ENCODE measurements at places on chromosomes 4 and X.

- DNase-seq, result no peak
These were observed 91.2 kb upstream of the KLF3 start for GRCh38 chr4:38572793-38573192.

GRCh38 chr4:3291969-3292570 is 751 bp upstream of the RGS12 start:
- peak; percentile 27 for DNase-seq

DNA sequence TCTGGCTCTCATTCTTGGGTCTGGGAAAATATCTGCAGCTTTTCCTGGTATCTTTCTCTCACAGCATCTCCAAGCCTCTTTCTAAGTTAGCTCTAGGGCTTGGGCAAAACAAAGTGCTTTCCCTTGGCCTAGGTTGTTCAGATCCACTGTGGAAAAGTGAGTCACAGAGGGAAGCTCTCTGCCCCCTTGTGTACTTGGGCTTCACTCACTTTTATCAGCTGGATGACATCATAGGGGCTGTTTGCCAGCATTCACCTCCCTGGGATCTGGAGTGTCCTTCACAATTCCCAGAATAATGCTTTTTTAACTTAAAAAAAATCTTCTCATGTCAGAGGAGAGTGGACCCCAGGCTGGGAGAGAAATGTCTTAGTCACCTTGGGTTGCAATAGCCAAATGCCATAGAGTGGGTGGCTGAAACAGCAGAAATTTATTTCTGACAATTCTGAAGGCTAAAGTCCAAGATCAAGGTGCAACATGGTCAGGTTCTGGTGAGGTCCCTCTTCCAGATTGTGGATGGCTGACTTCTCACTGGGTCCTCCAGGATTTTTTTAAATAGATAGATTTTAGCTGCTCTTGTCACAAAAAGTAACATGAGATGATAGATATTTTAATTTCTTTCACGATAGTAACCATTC is 247.8 kb downstream of the SH2D1A start:
- DNase-seq, result no peak

DNA sequence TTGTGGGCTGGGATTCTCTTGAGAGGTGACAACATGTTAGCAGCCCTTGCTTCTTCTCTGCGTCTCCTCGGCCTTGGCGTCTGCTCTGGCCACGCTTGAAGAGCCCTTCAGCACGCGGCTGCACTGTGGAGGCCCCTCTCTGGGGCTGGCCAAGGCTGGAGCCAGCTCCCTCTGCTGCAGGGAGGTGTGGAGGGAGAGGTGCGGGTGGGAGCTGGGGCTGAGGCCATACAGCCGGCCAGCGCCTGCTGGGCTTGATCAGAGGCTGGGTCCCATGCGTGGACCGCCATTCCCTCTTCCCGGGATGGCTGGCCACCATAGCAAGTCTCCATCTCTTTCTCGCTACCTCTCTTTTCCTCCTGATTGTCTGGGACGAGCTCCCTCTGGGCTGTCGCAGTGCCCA is 539.0 kb downstream of the PCDH7 start:
- DNase-seq, result no peak

DNA sequence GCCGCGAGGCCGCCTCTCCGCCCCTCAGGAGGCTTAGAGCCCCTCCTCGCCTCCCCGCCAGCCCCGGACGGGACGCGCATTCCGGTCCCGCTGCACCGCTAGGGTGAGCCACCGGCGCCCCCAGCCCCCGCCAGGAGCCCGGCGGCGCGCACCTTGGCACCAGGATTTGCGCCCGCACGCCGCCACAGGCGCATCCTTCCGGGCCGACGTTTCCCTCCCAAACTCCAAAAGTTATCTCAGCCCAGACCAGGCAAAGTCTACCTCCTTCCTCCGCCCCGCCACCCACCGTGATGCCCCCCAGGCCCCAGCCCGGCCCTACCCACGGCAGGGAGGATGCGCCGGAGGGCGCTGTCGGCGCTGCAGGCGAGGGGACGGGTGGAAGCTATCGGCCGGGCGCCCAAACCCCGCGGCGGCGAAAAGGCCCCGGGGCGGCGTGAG is 538 bp downstream of the SCML2 start:
- no peak for DNase-seq

DNA sequence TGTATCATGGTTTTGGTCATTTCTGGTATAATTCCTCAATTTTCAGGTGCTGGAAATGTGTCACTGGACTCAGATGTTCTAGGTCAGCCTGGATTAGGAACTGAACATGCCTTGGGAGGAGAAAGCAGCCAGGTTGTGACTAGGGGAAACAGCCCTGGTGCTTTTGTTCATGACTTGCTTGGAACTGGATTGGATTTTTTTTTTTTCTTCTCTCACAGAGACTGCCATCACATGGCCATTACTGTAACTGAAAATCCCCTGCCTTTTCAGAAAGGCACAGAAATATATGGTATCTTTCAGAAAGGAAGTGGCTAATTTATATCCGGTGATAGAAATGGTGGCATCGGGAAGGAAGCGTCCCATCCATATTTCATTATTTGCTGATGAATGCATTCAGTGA is 34.6 kb downstream of the SEPTIN11 start:
- no peak for DNase-seq

- no peak for DNase-seq
These were observed 59.5 kb upstream of the KDR start for GRCh38 chr4:55184600-55185523.

GRCh38 chr4:139660568-139661043 is 5.0 kb upstream of the MGST2 start:
- DNase-seq, result no peak

GRCh38 chrX:40263014-40263560 is 165.3 kb upstream of the BCOR start:
- DNase-seq, result no peak

- no peak for DNase-seq
These were observed 12.9 kb downstream of the CSF2RA start for GRCh38 chrX:1281521-1281920.

GRCh38 chr4:5127556-5127955 is 76.3 kb downstream of the STK32B start:
- no peak for DNase-seq

- no peak for DNase-seq
These were observed 2.3 kb downstream of the ZNF827 start for GRCh38 chr4:145936142-145936996.

DNA sequence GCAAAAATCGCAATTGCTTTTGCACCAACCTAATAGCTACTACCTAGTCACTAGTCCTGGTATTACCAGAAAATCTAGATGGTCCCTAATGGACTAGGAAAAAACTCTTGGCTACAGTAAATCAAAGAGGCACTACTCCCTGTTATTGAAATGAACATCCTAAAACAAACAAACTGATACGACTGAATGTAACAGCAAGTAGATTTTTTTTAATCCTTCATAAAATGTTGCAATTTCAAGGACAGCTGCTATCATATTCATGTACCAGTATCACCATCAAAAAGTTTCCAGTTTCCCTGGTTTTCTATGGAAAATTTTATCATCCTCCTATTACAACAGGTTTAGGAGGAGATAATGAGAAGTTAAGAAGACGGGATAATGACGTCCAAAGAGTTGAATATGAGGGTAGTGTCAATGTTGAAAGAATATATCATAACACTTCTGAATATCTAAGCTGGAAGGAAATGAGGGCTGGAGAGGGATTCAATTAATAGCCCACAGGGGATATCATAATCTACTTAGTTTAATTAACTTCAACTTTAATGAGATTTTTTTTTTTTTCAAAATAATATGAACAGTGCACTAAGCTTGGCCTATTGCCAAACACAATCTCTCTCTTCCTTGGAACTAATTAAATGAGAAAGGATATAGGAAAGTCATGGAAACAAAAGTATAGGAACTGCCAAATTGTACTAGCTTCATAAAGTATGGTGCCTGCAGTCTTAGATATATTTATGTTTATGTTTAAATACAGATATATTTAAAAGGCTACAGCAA is 94.8 kb upstream of the SMIM10 start:
- DNase-seq, result no peak

DNA sequence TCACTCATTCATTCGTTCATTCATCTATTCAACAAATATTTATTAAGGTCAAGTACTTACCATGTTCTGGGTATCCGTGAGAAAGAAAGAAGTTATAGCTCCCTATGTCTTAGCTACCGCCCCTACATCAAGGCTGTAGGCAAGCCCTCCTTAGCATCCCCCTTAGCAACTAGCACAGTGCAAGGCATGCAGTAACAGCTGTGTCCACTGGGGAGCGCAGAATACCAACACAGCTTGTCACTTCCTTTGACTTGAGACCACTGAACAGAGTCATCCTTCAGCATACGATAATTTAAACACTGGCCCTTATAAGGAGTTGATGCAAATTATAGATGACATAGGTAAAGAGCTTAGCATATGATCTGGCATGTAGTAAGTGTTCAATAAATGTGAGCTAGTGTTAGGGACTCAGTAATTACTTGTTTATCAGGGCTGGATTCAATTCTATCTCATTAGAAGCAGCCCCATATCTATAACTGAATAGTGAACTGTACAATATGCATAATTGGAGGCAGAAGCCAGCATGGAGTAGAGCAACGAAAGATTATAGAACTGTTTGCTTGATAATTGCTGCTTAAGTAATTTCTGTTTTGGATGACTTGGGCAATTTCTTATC is 8.7 kb downstream of the KIAA1210 start:
- DNase-seq, result peak; percentile 26

DNA sequence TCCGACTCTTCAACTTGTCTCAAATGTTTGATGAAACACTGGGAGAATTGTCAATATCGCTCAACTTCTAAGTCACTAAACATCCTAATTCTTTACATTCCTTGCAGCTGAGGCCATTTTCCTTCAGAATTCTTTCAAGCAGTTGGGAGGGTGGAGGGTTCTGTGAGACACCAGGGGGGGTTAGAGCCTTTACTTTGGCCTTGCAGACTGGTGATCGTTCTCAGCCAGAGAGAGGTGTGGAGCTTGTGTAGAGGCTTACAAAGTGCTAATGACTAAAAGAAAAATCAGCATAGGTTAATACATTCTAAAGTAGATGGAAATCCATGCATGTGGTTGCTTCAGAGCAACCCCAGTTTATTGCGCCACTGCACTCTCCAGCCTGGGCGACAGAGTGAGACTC is 21.3 kb upstream of the SOX3 start:
- DNase-seq, result no peak

- no peak for DNase-seq
These were observed 119.3 kb downstream of the C4orf51 start for GRCh38 chr4:145799223-145799622.

DNA sequence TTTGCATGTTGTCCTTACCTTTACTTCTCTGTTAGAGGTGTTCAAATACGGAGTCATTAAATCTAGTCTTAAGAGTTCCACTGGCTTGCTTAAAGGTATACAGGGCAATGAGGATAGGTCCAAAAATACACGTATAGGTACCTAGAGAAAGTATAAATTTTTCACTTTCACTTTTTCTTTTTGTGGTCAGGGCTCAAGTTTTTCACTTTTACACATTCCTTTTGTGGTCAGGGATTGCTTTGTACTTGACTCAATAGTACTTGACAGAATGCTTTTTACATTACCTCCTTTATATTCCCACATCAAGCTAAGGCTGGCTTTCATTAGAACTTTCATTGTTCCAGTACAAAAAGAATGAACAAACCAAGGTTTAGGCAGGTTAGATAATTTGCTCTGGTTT is 21.7 kb downstream of the TMEM184C start:
- no peak for DNase-seq

DNA sequence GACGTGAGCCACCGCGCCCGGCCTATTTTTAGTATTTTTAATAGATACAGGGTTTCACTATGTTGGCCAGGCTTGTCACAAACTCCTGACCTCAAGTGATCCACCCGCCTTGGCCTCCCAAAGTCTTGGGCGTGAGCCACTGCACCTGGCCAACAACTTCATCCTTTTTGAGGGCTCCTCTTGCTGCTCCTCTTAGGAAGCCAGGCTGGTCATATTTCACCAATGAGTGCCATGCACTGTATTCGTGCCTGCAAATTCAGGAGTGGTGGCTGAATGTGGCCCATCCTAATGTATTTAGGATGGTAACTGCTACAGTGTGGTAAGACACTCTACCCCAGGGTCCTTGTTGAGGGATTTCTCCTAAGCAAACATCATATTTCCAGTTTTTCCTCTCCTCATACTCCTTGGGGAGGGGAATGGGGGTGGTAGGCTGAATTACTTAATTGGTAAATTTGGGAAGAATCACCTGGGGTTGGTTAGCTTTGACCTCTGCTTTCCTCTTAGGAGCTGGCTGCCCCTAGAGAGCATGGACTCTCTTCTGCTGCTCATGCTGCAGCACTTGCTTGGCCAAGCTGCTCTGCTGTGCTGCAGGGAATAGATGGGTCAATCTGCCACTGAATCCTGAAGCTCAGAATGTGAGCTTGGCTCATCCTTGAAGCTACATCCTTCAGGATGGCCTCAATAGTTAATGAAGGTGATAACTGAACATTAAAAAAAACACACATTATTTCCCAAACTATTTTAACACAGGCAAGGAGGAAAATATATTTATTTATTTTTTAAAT is 167.4 kb downstream of the HS3ST1 start:
- DNase-seq, result no peak

DNA sequence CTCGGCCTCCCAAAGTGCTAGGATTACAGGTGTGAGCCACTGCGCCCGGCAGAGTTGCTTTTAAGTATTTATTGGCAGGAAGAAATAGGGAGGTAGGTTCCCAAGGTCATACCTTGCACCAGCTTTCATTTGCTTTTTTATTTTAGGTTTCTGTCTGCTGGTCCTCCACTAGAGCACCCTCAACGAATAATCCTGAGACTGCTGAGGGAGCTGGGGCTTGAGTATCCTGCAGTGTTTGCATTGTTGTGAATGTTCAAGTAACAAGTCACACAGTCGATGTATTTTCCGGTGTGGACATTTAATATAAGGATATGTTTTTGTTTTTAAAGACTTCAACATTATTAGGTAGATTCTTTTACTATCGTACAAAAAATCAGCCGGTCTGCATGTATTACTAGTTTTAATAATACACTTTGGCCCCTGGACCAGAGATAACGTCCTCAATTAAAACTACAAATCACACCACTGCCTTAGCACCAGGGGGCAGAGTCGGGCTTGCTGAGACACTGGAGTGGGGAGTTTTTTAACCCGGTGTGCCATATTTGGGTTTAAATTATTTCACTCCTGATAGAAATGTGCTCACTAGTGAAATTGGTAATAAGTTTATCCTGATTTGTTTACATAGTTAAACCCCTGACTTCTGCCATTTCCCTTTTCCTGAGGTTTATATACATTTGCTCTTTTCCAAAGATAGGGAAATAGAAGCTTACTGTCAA is 11.6 kb downstream of the SMIM20 start:
- no peak for DNase-seq

- no peak for DNase-seq
These were observed 34.5 kb downstream of the NIPAL1 start for GRCh38 chr4:48051078-48051477.

GRCh38 chr4:93747220-93747619 is 81.3 kb upstream of the ATOH1 start:
- no peak for DNase-seq

GRCh38 chr4:121765368-121765705 is 373 bp upstream of the SMIM43 start:
- DNase-seq, result no peak

DNA sequence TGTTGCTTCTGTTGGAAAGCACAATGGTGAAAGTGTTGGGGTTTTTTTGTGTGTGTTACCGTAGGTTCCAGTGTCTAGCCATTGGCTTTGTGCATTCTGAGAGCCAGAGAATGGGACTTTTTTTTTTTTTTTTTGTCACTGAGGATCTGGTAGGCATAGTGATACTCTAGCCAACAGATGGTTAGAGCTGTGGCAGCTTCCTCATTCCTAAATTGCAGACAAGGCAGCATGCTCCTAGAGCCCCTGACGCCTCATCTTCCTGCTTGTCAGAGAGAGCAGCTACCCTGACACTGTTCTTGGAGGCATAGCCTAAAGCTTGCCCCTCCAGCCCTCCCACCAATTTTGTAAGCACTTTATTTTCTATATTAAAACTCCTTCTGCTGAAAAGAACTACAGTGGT is 27.0 kb downstream of the ARHGEF9 start:
- no peak for DNase-seq
